ENCODE measurements at places on chromosomes 7 and 10.

- DNase-seq, result no peak
Observed at GRCh38 chr10:95831515-95831914, 75.6 kb downstream of the ENTPD1 start.

- DNase-seq, result peak; percentile 92
Observed at GRCh38 chr7:143263266-143264195, at the start of gene GSTK1. GSTK1 (plus strand) TSS chr7:143263441; CDS start chr7:143263514, 73 bp downstream.

DNA sequence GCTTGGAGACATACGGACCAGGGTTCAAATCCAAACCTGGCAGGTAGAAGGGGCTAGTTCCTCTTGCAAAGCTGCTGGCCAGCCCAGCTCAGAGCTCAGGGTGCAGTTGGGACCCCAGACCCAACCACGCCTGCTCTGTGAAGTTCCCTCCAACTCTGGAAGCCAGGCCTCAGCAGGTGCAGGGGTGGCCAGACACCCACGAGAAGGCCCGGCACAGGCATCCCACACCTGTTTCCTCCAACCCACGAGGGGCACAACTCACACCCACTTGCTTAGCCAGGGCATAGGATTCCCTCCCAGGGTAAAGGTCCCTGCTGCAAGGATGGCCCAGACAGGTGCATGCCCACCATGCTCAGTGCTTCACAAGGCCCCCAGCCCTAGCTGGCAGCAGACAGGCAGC is 262.4 kb downstream of the GRID1 start:
- no peak for DNase-seq

GRCh38 chr10:129760003-129760315 is 204.1 kb downstream of the EBF3 start:
- DNase-seq, result no peak

- DNase-seq, result no peak
Observed at GRCh38 chr10:13564576-13564975, 22.2 kb upstream of the PRPF18 start.

DNA sequence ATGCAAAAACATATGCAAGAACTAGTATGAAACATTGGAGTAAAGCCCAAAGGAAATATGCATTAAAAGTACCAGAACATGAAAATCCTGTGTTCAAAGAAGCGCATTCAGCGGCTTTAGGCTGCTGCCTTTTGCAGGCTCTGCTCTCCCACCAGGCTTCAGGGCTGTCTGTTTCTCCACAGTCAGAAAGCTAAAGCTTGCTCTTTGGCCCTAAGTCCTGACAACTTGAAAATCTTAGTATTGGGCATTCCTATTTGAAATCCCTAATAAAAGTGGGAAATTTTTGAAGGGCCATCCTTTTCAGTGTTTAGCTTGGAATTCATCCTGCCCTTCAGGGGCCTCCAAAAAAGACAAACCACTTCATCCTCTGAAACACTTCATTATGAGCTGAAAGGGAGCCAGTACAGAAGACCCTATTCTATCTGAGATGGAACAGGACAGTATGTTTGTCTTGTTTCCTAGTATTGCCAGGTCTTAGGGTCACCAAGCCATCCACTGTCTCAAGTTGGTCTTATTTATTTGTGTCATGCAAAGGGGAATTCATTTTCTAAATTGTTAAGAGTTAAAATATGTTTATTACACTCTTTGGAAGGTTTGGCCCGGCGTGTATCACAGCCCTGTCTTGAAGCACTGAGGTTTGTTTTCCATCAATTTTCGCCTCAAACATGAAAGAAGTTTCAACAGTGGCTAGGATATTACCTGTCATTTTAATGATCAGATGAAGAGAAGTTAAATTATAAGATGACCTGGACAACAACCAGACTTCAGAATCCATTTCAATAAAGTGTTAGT is 326.3 kb upstream of the BMPER start:
- DNase-seq, result peak; percentile 53

GRCh38 chr10:95414844-95415485 is 124.2 kb upstream of the PDLIM1 start:
- peak; percentile 27 for DNase-seq

- no peak for DNase-seq
Observed at GRCh38 chr10:132535065-132535651, 2.4 kb upstream of the INPP5A start.

DNA sequence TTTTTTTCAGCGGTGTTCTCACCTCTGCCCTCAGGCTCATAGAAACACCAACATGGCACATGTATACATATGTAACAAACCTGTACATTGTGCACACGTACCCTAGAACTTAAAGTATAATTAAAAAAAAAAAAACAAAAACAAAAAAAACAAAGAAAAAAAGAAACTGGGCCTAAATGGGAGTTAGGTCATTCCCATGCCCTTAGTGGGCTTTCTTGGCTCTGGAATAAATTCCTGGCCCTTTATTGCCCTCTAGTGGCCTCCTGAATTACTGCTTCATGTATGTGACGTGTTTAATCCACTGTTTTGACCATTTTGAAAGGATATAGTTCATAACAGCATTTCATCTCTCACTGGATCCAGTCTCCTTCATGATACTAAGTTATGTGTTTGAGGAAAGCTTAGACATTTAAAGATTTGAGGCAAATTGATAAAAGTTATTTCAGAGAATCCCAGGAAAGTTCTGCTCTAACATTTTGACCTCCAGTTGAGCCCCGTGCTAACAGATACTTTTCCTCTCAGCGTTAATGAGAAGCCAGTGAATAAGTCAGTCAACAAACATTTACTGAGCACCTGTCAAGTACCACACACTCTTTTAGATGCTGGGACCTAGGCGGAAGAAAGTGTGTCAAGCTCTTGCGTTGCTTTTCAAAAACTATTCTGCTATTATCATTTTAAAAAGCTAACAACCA is 54.7 kb upstream of the SYPL1 start:
- DNase-seq, result peak; percentile 86

- DNase-seq, result no peak
Observed at GRCh38 chr7:372932-373791, 83.2 kb downstream of the FOXL3 start.

DNA sequence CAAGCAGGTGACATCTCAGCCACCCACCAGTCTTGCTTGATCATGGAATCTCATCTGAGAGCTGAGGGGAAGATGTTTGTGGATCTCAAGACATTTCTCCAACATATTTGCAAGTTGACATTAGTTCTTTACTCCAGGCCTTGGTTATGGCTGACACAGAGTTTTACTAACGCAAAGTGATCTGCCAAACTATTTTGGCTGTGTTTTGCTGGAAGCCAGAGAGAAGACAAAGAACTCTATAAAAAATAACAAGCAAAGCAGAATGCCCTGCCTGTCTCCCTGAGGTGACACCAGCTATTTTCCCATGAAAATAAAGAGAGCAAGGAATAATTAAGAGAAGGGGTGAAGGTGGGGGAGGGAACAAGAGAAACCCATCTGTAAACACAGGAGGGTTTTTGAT is 286.4 kb downstream of the WDR11 start:
- no peak for DNase-seq

GRCh38 chr10:116848032-116848943 is 1.0 kb upstream of the ENO4 start:
- no peak for DNase-seq

GRCh38 chr7:119861385-119861784 is 411.6 kb upstream of the KCND2 start:
- DNase-seq, result no peak

- DNase-seq, result peak; percentile 7
Observed at GRCh38 chr7:78562191-78562590, 763.6 kb downstream of the PHTF2 start.

DNA sequence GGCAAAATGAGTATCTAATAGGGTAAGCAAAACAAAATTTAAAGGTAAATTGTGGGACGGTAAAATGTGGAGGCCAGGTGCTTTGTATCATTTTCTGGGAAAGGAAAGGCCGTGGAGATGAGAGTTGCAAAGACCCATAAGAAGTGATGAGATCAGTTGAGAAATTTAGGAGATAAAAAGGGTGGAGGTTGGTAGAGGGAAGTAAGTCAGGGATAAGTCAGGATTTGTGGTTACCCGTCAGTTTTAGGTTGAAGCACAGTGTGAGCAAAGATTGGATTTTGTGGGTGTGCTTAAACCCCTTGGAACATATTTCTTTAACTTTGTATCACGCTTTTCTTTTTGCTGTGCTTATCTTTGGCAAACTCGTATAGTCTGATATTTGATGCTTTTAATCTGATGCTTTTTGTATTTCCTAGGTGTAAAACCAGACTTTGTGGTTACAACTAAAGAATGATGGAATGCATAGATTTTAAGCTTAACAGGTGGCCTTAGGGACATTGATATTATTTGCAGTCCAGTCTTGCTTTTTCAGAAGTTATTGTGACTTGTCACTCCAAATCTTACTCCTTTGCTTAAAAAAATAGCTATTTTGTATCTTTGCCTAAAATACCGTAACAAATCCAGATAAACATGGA is 1.2 kb downstream of the BTRC start:
- no peak for DNase-seq

GRCh38 chr7:87926581-87927461 is 7.2 kb upstream of the ADAM22 start:
- no peak for DNase-seq

DNA sequence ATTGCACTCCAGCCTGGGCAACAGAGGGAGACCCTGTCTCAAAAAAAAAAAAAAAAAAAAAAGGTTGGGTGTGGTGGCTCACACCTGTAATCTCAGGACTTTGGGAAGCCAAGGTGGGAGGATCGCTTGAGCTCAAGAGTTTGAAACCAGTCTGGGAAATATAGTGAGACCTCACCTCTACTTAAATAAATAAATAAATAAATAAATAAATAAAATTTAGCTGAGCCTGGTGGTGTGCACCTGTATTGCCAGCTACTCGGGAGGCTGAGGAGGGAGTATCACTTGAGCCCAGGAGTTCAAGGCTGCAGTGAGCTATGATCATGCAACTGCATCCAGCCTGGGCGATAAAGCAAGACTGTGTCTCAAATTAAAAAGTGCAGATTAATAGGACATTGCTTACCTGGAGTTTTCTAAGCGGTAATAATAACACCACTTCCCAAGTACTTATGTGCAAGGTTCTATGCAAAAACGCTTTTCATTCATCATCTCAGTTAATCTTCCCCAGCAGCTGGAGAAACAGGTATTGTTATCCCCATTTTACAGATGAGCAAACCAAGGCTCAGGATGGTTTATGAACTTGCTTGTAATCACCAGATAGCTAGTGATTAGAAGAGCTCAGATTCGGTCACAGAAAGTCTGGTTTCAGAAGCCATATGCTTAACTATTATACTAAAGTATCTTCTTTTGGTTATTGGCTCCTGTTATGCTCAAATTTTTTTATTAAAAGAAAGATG is 196.5 kb upstream of the MKLN1 start:
- DNase-seq, result no peak

DNA sequence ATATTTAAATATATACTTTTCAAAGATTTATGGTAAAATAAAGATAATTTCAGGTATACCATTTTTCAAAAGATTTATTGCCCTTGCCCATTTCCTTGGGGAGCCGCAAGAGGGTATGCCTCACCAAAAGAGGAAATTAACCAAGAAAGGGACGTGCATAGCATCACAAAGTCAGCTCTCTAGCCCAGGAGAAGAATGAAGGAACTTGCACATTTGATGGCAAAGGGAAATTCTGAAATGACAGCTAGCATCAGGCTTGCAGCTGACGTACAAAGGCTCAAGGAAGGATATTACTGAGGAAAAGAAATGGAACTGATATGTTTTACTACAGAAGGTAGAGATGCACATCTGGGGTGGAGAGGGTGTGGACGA is 93.6 kb upstream of the RSU1 start:
- DNase-seq, result no peak

- DNase-seq, result no peak
Observed at GRCh38 chr7:142566271-142566670, 183.0 kb upstream of the PRSS1 start.

DNA sequence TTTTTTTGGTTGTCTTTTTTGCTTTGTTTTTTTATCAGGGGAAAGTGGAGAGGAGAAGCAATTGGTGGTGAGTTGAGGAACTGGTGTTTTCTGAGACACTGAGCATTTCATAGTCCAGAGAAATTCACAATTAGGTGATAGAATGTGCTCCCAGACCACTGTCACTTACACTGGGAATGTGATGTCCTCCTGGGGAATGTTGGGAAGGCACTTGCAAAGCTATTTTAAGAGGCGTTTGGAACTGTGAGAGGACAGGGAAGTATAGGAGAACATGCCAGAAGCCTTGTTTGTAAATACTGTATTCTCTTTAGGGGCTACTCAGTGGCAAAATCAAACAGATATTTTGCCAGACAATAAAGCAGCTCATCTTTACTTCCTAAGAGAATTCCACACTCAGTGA is 16.0 kb downstream of the CHRM2 start:
- peak; percentile 16 for DNase-seq

DNA sequence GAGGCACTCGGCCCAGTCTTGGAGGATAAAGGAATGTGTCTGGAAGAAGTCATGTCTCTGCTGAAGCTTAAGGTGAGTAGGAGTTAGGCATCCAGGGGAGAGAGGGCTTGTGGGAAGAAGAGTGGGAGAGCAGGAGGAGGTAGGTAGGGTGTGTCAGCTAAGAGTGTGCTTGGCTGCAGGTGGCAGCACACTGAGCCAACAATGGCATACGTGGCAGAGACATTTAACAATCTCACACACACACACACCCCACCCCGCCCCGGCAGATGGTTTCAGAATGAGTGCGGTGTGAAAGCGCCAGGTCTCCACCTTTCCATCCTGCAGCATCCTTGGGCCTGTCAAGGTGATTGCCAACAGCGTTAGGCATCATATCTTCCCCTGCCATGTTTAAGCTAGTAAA is 11.2 kb upstream of the ARPC1A start:
- DNase-seq, result no peak

- no peak for DNase-seq
Observed at GRCh38 chr10:79209831-79210230, 137.4 kb upstream of the PPIF start.

DNA sequence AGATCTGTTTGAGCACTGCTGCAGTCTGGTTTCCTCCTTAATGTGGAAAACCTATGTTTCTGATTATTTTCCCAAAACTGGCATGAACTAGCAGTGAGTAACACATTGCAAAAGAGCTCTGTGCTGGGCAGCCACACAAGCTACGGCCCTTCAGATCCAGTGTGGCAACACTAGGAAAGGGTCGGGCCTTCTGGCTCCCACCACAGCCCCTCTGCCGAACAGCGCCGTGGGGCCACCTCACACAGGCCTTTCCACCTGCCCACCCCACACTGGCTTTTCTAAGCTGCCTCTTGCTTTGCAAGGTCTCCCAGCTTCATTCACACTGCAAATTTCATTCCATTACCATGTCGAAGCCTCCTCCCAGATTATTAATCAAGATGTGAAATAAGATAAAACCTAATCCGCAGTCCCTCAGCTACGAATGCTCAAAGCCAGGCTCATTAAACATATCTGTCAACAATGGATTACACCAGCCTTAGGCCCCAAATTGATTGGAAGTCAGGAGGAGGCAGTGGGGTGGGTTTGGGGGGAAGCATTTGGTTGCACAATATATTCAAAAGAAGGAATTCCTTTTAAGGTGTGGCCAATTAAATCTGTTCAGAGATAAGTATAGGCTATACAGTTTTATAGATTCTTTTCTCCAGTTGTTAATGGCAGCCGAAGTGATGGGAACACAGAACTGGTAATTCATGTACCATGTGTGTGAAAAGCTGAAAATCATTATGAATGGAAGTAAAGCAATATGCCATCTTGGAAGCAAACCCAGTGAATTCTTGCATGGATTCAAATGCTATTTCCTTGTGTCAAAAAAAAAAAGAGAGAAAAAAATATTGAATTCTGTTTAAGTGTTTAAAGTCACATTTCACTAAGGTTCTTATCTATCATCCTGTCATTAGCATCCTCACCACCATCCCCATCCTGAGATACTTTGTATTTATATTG is 223.7 kb downstream of the MTERF1 start:
- no peak for DNase-seq

- DNase-seq, result peak; percentile 86
Observed at GRCh38 chr10:5910323-5911100, 20.5 kb downstream of the FBH1 start.

- no peak for DNase-seq
Observed at GRCh38 chr10:13685885-13686284, 99.1 kb downstream of the PRPF18 start.

Measured in tongue (tissue), 3 donors.